ENCODE measurements at places on chromosomes 4 and X.

- no peak for DNase-seq
These were observed 17.2 kb downstream of the ANXA3 start for GRCh38 chr4:78568640-78569305.

- no peak for DNase-seq
These were observed 6.0 kb downstream of the CXCL2 start for GRCh38 chr4:74092957-74093356.

DNA sequence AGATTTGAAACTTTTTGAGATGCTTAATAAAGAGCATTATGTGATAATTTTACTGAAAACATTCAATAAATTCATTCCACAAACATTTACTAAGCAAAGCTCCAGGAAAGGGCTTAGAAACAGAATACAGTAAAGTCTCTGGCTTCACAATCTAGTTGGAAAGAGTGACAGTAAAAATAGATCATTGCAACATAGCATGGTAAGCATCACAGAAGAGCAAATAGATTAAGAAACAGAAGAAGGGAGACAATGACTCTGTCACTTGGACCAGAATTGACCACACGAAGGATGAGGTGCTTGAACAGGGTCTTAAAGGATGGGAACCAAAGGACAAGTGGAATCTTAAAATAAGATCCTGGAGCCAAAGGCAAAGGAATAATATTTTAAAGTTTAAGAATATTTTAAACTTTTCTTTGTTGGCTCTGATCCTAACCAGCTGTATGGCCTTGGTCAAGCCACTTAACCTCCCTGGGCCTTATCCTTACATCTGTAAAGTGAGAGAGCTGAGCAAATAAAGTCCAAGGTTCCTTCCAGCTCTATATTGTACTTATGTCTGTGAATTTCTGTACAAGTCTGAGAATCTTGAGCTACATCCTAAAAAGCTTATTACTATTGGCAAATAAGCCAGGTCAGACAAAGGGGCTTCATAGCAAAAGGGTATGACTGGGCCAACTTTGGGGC is 33.9 kb downstream of the SEC24D start:
- no peak for DNase-seq

GRCh38 chr4:19650903-19651864 is 600.5 kb upstream of the SLIT2 start:
- DNase-seq: no peak

DNA sequence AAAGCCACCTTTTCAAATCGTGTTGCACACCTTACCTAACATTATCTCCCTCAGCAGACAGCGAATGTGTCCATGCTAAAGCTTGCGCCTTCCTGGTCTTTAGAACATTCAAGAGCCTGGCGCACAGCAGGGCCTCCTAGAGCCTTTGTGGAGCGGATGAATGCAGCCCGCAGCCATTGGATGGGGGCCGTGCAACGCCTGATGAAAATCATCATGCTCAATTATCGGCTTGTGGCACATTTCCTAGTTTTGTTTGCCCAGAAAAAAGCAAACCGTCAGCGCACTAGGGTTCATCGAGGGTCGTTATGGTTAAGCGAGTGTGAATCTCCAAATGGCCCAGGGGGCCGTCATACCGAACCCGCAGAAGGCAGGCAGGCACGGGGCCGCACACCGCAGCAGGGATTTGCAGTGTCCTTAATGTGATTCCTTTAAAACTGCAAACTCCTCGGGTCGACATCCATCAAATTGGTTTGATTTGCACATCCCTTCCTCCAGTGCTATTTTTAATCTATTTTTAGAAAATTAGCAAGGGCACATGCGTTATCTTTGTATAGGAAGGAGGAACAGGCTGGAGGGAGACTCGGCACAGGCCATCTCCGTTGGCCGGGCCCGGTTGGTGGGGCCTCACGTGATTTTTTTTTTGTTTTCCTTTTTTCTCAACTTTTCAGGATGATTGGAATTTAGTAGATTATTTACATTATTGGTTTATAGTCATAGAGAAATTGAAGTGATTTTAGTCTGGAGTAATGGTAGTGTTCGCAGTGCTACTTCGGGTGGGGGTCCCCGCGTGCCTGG is 53.1 kb downstream of the ABLIM2 start:
- DNase-seq: no peak

GRCh38 chr4:99891351-99891750 is 2.9 kb downstream of the LAMTOR3 start:
- no peak for DNase-seq

DNA sequence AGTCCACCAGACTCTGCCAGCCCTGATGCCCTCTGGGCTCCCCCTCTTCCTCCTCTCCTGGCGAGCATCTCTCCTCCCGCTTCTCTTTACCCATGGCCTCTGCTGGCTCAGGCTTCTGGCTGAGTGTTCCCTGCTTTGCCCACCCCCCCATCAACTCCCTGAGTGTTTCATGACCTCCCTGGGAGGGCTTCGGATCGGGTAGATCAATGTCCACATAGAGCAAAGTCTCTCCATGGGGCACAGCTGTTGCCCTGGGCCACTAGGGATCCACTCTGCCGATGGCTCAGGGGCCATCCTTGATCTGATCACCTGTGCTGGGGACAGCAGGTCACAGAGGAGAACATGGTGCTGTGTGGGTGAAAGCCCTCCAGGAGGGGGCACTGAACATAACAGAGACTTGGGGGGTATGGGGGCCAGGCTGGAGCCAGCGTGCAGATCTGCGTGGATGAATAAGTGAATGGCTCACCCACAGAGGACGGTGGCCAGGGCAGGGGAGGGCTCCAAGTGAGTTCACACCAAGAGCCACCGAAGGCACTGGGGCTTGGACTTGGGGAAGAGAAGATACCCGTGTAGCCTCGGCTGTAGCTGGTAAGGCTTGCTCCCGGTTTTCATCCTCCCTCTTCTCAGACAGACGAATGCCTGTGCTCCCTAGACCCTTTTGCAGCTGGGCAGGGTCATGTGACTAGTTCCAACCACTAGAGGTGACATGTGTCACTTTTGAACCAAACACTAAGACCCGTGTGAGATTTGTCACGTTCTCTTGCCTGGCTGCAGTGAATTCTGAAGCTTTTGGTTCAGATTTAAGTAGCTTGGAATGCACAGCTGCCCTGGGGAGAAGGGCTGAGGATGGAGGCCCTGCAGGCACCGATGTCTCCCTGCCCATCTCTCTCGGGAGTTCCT is 23.2 kb upstream of the AFAP1 start:
- no peak for DNase-seq

DNA sequence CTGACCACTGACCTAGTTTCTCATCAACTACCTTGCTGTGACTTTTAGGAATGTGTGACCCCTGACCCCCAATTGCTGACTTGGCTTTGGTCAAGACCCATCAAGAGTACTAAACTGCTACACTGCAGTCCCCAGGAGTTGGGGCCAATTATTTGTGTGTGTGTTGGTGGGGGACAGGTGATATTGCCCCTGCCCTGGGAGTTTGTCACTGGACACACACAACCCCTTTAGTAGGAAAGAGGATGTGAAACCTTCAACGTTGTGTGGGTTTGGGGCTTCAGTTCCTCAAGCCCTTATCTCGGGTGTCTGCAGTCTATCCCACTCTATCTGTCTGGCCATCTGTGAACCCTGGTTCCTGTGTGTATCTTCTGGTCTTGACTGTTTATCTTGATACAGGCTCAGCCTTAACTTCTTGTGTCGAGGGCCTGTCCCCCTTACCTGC is 6.5 kb downstream of the SASH3 start:
- DNase-seq: no peak

DNA sequence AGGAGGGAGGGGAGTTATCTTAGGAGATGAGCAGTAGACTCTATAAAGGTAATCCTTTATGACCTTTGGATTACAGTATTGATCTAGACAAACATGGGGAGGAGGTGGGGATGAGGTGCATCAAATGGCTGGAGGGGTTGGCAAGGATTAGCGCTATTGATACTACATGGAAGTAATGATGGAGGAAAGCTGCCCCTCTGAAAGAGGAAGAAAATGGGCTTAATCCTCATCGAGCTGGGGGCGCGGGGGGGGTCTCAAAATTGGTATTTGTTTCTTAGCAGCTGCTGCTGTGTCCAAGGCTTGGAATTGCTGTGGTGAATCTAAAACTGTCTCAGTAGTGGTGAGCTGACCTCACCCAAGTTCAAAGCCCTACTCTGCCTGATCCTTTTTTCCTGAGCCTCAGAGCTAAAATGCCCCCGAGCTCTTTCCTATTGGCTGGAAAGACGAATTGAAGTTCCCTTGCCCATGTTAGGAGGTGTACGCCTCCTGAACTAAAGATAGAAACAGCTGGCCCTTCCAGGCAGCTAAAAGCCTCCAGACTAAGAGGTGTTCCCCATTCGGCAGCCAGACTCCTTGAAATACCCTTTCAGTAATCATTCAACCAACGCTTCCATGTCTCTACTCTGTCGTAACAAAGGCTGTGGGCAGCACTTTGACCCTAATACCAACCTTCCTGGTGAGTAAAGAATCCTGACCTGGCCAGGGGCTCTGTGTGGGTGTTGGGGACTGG is at the start of gene ITGB1BP2:
Gene ITGB1BP2 (plus strand): TSS at position 556 of the 730 bp plus-strand sequence. CDS start 57 bp downstream, at position 613.
- no peak for DNase-seq

DNA sequence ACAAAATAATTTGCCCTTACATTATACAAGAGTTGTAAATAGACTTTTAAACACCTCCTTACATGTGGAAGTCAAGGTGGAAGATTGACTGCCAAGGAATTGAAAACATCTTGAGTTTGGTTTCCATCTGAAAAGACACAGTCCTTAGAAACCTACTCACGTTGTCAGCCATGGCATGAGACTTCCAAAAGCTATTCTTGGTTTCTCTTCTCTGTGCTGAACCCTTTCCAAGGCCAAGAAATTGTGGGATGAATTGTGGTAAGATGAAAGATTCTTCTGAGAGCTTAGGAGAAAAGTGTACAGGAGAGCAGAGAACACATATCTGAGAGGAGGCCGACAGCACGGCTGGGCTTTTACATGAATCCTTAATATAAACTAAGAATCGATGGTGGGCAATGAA is 370.0 kb downstream of the FBXW7 start:
- no peak for DNase-seq

DNA sequence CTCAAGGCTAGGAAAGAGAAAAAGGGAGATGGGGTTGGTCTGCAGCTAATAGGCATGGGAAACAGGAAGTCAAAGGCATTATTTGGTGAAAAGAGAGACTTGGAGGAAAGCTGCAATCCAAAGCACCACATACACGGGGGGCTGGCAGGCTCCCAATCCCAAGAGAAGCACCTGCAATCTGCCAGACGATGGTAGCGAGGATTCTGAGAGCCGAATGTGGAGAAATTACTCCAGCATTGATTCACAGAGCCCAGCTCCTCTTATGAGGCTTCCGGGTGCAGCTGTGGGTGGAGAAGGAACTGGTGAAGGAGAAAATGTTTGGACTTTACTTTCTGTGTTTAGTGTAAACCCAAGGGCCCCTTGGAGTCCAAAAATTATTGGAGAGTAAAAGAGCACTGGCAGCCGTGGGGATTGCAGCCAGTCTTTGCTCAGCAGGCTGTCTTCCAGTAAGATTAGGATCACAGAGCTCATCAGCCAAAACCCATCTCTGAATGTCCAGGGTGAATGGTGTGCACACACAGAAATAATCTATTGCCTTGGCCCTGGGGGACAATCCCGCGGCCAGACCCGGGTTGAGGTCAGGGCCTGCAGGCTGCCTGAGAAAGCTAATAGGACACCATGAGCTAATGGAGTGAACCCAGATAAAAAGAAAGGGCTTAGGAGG is 197.6 kb downstream of the KIT start:
- no peak for DNase-seq

DNA sequence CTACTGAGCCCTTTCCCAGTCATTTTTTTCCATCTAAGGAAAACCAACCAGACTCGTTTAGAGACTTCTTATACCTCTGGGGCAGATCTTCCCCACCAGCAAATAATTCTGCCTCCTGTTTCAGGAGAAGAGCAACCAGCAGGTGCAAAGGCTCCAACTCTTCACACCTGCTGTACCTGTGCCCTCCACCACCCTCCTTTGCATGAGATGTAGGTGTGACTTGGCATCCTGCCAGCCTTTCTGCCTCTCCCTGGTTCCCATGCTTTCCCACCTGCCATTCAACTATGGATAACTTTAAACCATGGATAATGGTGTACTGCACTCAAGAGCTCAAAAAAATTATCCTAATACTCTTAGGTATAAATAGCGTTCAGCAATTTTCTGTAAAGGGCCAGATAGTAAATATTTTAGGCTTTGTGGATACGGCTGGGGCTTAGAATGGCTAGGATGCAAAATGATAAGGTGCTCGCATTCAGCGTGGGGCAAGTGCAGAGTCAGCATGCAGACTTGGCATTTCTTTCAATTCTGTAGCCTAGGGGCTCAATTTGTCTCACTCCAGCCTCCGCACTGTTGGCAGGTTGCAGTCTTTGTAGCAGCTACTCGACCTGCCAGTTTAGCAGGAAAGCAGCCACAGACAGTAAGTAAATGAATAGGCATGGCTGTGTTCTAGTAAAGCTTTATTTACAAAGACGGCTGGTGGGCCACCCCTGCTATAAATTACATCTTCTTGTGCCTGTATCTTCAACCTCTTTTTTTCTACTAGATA is 79.8 kb downstream of the HCCS start:
- DNase-seq: no peak

DNA sequence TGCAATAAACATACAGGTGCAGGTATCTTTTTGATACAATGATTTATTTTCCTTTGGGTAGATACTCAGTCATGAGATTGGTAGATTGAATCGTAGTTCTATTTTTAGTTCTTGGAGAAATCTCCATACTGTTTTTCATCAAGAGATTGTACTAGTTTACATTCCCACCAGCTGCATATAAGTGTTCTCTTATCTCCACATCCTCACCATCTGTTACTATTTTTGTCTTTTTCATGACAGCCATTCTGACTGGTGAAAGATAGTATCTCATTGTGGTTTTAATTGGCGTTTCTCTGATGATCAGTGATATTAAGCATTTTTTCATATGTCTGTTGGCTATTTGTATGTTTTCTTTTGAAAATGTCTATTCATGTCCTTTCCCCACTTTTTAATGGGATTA is 202.2 kb downstream of the RAPGEF2 start:
- no peak for DNase-seq

DNA sequence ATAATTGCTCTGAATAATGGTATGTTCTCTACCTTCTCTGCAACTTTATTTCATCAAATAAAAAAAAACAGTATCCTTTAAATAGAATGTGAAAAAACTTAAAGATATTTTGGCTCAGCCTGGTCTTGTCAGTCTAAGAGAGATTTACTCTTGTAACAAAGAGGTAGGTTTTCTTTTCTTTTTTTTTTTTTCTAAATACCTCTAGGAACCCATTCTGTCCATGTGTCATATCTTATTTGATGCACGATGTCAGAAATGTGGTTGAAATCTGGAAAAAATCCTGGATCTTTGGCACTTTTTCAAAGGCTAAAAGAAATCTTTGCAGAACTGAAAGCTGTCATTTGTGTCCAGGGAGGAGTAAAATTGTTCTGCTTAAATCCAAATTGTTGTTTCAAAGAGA is 17.3 kb upstream of the FGF5 start:
- DNase-seq: no peak

Data from SHP77 treated with DMSO at 0.1 percent for 48 hours (cell line).